ENCODE measurements at places on chromosomes 3 and 15. TPM values are rescaled to one million over a fixed set of nuclear protein-coding genes. Genes with fewer than 3 reads are reported as not detected.

BTLA gene
- total RNA-seq: not detected

FAM81A gene
- 0.34 TPM for total RNA-seq

LINGO1 gene
- 0.62 TPM for total RNA-seq

CHRM5 gene
- total RNA-seq: not detected

RBMS3 gene
- 34.5 TPM for total RNA-seq

DNA sequence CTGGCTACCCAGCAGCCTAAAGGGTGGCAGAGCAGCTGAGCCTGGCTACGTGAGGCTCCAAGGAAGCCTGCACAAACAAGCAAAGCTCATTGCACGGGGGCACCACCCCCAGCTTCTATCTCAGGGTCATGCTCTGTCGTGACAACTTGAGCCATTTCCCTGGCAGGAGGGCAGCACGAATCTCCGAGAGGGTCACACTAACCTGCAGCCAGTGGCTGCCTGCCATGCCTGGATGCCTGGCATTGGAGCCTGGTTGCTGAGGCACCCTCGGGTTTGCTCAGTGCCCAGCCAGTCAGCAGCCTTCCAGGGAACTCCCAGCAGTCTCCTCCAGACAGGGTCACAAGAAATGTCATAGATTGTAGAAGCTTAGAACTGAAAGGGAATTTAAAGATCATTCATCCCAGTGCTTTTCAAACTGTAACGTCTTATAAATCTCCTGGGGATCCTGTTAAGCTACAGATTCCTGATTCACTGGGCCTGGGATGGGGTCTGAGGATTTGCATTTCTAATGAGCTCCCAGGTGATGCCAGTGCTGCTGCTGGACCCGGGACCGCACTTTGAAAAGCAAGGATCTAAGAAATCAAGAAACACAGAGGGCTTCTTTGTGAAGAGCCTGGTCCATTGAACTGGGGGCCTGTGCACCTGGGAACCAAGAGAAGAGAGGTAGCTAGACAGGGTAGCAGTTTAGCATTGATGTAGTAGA is 48.4 kb downstream of the TMEM266 start:
- DNase-seq: peak; percentile 79

DNA sequence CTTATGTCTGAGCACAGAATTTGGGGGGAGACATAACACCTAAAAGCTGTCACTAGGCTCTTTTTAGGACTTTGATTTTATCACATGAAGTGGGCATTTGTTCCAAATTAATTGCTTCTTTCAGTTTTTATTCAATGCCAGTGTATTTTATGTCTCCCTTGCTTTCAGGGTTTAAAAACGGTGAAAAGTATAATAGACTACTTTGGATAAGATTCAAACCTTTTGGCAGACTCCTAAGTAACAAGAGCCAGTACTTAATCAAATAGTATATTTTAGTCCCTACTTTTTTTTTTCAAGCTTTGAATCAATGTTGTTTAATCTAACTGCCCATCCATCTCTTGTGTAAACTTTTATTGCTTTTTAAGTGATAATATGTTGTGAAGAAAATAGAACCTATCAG is 847.2 kb upstream of the DPPA4 start:
- no peak for DNase-seq

DNA sequence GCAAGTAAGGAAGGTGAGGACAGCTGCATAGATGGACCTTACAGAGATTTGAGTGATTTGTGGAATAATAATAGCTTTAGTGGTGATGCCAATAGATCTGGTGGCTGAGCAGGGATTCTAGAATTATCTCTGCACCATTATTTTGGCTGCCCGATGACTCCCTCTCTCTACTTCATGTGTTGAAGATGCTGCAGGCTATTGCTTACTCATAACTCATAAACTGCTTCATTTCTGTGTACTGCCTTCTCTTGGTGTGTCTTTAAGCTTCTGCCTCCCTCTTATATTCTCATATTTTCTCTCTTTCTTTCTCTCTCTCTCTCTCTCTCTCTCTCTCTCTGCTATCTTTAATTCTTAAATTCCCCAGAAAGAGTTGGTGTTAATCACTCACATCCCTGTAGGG is 256.0 kb upstream of the TRIM42 start:
- no peak for DNase-seq

DNA sequence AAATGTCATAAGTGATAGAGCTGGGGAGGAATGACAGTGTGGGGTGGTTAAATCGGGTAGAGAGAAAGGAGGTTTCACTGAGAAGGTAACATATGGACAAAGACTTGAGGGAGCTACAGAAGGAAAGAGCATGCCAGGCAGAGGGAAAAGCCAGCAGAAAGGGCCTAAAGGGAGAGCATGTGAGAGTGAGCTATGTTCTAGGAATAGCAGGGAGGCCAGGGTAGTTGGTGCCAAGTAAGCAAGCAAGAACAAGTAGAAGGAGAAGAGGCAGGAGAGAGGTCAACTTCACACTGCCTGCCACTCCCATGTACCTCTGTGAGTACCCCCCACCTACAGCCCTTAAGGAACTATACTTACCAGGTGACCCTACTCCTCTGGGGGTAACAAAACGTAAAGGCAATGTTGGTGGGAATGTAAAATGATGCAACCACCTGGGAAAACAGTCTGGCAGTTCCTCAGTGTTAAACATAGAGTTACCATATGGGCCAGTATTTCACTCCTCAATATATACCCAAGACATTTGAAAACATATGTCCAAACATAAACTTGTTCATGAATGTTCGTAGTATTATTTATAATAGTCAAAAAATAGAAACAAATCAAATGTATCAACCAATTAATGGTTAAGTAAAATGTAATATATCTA is 67.6 kb downstream of the SFMBT1 start:
- no peak for DNase-seq
